ENCODE measurements at places on chromosomes 5 and 9.

GRCh38 chr5:100575815-100576214, 40.6 kb downstream of the FAM174A start:
- no peak for DNase-seq

DNA sequence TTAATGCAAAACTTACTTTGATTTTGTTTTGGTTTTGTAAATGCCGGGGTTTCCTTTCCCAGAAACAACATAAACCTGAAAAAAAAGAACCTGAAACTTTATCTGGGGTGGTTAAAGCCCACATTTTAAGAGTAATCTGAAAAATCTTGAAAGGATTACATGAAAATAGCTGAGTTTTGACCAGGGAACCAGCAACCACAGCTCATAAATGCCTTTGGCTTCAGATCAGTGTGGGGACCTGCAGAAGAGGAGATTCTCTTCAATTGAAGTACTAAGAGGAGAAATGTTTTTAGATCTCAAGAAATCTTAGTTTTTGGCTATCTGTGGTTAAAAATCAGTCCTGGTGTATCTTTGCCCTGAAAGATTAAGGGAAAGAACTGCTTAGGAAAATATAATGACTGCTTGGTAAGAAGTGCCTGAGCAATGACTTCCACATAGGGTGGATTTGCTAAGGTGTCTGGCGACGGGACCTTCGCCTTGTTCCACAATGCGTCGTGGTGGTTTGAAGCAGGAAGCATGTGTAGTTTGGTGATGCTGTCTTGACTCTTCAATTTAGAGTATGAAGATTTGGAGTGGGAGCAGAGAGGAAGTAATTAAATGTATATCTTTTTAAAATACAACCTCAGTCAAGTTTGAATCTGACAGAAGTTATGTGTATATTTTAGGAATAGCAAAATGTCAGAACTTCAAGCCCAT, 186.5 kb downstream of the MAN2A1 start:
- no peak for DNase-seq

DNA sequence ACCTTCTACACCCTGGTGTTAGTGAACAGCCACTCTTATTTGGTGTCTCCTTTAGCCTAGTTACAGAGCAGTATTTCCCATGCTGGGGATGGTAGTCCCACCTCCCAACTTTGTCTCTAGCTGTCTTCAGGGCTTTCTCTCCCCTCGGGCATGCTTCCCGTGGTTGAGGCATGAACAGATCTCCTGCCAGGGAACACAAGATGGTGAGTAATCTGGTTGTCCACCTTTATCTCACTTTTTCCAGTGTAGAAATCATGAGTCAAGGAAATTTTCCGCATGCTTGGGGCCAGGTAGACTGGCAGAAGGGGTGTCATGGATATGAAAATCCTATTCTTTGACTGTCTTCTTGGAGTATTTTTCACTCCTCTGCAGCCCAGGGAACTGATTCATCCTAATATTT, 532.9 kb downstream of the ANXA1 start:
- DNase-seq = no peak

DNA sequence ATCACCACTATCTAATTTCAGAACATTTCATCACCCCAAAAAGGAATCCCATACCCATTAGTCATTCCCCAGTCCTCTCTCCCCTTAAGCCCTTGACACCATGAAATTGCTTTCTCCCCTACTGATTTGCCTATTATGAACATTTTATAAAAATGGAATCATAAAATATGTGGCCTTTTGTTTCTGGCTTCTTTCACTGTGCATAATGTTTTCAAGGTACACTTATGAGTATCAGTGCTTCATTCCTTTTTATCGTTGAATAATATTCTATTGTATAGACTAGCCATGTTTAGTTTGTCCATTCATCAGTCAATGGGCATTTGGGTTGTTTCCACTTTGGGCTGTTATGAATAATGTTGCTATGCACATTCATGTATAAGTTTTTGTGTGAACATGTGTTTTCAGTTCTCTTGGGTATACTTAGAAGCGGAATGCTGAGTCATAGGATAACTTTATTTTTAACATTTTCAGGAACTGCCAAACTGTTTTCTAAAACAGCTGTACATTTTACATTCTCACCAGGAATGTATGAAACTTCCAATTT, 40.4 kb upstream of the FGF1 start:
- DNase-seq = no peak

- DNase-seq = no peak
Observed at GRCh38 chr5:74575741-74576538, 64.6 kb downstream of the ENC1 start.

DNA sequence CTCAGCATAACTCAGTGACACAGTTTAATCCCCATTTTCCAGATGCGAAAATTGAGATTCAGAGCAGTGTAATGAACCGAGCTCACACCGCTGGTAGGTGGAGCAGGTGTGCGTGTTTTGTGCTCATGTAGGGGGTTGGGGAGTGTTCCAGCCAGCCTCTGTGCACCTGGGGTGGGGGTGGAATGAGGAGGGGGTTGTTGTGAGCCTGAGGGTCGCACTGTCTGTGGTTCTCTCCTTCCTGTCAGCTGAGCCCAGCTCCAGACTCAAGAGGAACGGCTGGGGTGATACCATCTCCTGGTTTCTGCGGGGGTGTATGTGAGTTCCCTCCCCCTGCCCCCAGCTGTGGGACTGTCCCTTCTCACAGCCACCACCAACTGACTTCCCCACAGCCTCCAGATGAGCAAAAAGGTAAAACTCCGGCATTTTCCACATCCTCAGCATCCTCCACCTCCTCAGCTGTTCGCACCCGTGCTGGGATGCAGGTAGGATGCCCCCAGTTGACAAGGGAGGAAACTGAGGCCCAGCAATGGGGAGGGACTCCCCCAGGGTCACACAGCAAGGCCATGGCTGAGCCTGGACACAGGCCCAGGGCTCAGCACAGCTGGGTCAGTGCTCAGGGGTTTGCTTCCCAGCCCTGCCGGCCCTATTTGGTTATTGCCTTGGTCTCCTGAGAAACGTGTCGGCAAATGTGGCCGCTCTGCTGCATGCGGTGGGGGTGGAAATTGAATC, 2.1 kb downstream of the SH2D3C start:
- DNase-seq = peak; percentile 55

GRCh38 chr5:73960426-73960825, 334.4 kb downstream of the ARHGEF28 start:
- DNase-seq = no peak

DNA sequence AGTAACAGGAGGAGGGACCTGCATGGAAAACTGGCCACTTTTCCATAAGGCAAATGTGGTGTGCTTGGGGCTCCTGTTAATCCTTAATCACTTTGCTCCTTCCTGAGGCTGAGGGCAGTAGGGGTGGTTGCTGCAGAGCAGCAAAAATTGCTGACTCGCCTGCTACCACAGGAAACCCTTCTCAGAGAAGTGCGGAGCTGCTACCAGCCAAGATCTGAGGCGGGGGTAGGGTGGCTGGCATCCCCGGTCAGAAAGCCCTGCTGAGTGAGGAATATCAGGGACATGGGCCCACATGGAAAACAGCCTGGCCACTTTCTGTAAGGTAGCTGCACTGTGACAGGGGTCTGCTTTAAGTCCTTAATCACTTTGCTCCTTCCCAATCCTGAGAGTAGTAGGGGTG, 192.4 kb upstream of the GHR start:
- no peak for DNase-seq

DNA sequence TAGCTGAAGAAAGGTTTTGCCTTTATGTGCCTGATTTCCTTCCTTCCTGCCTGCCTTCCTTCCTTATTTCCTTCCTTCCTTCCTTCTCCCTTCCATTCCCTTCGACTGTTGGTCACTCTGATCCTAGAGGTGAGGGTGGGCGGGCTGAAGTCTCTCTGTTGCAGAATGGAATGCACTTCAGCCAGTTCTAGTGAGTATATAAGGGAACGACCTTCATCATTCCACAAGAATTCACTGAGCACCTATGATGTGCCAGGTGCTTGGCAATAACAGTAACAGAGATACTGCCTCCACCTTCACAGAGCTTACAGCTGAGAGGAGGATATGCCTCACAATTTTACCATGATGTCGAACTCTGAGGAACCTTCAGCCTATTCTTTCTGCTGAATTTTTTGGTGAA, 8.7 kb upstream of the OR5C1 start:
- DNase-seq = no peak

GRCh38 chr9:5947912-5948311, 57.2 kb downstream of the MLANA start:
- no peak for DNase-seq

- DNase-seq = no peak
Observed at GRCh38 chr9:38371495-38371894, 21.0 kb upstream of the ALDH1B1 start.

DNA sequence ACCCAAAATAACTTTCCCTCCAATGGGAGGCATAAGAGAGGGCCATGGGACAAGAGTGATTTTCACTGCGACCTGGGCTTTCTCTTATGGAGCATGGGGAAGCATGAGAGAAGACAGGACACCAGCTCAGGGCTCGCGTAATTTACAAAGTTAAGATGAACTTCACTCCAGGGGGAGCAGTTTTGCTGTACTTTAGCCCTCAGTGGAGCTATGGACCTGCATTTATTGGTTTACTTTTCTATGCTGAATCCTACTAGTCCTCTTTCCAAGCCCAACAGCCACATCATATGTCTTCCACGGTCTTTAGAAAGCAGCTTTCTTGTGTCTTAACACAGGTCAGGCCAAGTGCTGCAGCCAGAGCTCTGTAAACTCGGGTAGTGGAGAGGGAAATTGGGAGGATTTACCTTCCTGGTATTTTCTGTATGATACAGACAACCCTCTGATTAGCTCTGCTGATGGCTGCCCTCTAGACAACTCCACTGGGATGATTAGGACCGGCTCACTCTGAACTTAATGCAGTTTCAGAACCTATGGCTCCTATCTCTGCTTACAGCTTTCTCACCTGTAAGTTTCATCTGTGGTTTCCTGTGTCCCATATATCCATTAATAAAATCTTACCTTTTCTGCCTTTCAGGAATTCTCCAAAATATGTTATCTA, 581.0 kb upstream of the RORB start:
- DNase-seq = no peak

GRCh38 chr9:20352591-20352990, 269.7 kb downstream of the MLLT3 start:
- DNase-seq = no peak

DNA sequence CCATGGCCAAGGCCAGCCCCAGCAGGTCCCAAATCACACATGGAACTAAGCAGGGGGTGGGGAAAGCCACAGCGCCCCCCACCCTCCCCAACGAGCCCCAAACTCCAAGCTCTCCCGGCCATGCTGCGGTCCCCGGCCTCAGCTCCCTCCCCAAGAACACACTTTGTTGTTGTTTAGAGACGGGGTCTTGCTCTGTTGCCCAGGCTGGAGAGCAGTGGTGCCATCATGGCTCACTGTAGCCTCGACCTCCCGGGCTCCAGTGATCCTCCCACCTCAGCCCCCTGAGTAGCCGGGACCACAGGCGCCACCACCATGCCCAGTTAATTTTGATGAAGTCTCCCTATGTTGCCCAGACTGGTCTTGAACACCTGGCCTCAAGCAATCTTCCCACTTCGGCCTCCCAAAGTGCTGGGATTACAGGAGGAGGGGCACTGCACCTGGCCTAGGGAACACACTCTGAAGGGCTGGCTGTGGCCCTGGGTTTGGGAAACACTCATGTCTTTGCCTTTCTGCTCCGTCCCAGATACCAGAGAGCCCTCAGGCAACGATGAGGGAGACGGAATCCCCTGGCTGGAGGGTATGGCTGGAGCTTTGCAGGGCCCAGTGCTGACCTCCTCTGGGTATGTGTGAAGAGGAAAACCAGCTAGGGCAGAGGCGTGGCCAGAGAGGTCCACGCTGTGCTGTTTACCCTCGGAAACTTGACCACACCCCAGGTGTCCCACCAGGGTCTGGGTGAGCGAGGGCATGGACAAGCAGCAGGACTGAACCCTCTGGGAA, 53.2 kb upstream of the UBAC1 start:
- DNase-seq = no peak

DNA sequence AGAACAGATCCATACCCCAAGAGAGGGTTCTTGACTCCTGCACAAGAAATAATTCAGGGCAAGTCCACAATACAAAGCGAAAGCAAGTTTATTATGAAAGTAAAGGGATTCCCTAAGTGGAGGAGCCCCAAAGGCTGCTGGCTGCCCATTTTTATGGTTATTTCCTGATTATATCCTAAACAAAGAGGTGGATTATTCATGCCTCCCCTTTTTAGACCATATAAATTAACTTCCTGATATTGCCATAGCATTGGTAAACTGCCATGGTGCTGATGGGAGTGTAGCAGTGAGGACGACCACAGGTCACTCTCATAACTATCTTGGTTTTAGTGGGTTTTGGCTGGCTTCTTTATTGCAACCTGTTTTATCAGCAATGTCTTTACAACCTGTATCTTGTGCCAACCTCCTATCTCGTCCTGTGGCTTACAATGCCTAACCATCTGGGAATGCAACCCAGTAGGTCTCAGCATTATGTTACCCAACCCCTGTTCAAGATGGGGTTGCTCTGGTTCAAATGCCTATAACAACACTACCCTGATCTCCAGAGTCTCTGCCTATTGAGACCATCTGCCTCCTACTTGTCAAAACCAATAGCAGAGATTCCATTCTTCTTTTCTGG, 154.4 kb upstream of the GRAMD2B start:
- DNase-seq = no peak

- no peak for DNase-seq
Observed at GRCh38 chr5:91139572-91140200, 243.4 kb downstream of the ARRDC3 start.

DNA sequence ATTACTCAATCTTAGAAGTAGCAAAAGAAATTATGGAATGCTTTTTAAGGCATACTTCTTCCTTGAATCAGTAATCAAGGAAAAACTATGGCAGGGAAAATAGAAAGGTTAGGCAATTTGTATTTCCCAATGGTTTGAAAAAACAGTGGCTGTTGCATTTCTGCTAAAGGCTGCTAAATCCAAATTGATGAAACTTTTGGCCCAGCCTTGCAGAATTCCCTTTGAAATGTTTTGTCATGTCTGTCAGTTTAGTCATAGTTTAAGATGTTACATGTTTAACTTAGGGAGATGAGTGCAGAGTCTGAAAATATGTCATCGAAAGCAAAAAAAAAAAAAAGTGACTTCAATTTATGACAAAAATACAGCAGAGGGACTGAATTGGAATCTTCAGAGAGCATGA, 878.9 kb upstream of the WWC1 start:
- DNase-seq = no peak

- DNase-seq = no peak
Observed at GRCh38 chr9:129138476-129139232, 27.4 kb downstream of the PTPA start.

GRCh38 chr9:89426384-89426961, 71.4 kb downstream of the SEMA4D start:
- DNase-seq = no peak

- no peak for DNase-seq
Observed at GRCh38 chr5:1840741-1841521, 39.7 kb downstream of the NDUFS6 start.

- no peak for DNase-seq
Observed at GRCh38 chr5:21121213-21121612, 1133.2 kb upstream of the CDH18 start.

GRCh38 chr5:154356020-154356655, 89.7 kb upstream of the SAP30L start:
- no peak for DNase-seq

DNA sequence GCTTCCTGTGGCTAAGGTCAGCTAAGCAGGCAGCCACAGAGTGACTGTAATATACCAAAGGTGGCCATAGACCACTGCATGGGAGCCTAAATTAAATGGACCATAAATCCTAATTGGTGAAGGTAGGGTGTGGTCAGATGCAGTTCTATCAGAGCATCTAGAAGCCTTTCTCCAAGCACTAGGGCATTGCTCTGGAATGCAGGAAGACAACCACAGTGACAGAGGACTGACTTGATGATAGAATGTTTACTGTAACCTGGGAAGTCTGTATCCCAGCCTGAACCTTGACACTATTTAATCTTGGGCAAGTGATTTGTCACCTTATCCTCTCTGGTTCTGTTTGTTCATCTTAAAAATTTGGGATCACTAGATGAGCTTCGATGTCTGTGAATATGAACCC, 2.3 kb downstream of the FBXO38 start:
- no peak for DNase-seq
